Peyer's patch (tissue), 4 donors: ENCODE measurements at places on chromosomes 1 and 21. TPM values are rescaled to one million over a fixed set of nuclear protein-coding genes. Genes with fewer than 3 reads are reported as not detected.
A peak's percentile ranks its signal among the peaks of the same experiment; 100 is the strongest.

PTPRC gene
- total RNA-seq = 127 TPM

DNA sequence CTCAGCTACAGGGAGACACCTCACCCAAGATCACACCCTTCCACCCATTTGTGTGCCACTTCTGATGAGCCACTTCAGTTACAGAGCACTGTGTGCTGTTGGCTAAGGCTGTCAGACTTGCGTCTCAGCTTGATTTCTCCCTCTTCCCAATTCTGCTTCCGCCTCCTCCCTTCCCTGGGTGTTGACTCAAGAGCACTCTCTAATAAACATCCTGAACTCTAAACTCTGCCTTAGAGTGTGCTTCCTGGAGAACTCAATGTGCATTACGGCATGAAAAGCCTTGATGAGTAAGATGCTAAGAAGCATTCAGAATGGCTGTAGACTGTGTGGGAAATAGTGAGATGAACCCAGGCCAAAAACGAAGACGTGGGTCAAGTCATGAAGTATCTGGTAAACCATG, 54.9 kb upstream of the S1PR1 start:
- H3K27ac ChIP-seq = no peak overlapping the region
- no peaks in the 10 kb centered on the region for H3K4me1 ChIP-seq
- H3K27me3 ChIP-seq = no peaks in the 10 kb centered on the region
- no peaks in the 10 kb centered on the region for H3K36me3 ChIP-seq

GRCh38 chr1:24725209-24725651, 20.0 kb upstream of the CLIC4 start:
- DNase-seq = no peak
- peak overlapping the region; percentile 46 for H3K27ac ChIP-seq
- peaks cover 10% of the 10 kb centered on the region for H3K4me1 ChIP-seq
- no peaks in the 10 kb centered on the region for H3K36me3 ChIP-seq

DNA sequence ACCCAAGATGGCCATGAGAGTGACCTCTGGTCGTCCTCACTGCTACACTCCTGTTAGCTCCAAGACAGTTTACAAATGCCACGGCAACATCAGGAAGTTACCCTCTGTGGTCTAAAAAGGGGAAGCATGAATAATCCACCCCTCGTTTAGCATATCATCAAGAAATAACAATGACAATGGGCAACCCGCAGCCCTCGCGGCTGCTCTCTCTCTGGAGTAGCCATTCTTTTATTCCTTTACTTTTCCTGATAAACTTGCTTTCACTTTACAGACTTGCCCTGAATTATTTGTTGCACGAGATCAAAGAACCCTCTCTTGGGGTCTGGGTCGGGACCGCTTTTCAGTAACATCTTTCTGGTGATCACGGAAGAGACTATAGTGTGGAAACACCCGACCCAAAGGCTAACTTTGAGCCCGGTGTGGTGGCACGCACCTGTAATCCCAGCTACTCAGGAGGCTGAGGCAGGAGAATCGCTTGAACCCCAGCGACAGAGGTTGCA, 19.8 kb upstream of the COX20 start:
- no peaks in the 10 kb centered on the region for H3K27me3 ChIP-seq
- peak overlapping the region; percentile 22 for H3K4me3 ChIP-seq
